NCI-H187 treated with DMSO at 0.1 percent for 48 hours (cell line): ENCODE measurements at places on chromosomes 7 and 10.

DNA sequence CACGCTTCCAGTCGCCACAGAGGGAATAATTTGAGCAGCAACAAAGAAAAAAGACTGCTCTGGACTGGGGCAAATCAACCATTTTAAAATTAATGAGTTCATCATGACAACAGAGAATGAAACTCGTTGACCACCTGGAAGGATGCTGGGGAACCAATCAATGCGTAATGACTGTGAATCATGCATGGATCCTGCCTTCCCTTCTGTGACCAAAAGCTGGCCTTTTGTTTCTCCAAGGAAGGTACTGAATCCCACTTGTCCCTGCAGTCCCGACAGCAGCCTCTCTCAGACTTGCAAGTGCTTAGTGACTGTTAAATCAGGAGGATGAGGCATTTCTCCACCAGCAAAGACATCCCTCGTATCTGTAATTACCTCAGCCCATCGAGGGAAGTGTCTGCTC is 68.0 kb upstream of the TNS3 start:
- no peak for DNase-seq

DNA sequence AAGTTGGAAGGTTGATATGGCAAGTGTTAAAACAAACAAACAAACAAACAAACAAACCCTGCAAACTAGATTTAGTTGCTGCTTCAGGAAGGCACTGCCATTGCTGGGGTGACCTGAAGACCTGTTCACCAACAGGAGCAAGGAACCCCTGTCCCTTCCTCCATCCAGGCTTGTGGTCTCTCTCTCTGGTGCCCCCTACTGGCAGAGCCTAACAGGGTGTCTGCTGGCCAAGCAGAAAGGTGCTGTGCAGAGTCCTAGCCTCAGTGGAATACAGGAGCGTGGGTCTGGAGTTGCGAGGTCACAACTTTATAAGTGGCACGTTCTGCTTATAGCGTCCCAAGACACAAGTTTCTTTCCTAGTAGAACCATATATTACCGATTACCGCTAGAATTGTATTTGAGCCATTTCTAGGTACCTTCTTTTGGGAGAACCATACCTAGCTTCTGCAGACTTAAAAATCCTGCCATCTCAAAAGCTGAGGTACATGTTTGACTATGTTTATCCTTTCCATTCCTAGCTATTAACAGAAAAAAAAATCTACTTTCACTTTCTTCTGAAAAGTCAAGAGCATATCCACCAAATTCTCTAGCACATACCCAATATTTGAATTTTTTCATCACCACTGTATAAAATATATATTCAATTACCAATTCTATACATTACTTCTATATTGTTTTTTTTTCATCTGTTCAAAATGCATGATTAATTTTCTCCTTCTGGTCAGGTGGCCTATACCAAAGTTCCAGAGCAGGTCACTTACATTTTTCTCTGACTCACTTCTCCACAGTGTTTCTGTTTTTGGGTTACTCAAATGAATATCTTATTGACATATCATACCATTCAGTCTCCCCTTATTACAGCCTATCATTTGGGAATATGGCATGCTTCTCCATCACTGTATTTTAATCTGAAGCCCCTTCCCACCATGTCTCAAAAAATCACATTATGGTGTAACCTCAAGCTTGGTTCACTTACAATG is 29.1 kb upstream of the CALD1 start:
- no peak for DNase-seq

DNA sequence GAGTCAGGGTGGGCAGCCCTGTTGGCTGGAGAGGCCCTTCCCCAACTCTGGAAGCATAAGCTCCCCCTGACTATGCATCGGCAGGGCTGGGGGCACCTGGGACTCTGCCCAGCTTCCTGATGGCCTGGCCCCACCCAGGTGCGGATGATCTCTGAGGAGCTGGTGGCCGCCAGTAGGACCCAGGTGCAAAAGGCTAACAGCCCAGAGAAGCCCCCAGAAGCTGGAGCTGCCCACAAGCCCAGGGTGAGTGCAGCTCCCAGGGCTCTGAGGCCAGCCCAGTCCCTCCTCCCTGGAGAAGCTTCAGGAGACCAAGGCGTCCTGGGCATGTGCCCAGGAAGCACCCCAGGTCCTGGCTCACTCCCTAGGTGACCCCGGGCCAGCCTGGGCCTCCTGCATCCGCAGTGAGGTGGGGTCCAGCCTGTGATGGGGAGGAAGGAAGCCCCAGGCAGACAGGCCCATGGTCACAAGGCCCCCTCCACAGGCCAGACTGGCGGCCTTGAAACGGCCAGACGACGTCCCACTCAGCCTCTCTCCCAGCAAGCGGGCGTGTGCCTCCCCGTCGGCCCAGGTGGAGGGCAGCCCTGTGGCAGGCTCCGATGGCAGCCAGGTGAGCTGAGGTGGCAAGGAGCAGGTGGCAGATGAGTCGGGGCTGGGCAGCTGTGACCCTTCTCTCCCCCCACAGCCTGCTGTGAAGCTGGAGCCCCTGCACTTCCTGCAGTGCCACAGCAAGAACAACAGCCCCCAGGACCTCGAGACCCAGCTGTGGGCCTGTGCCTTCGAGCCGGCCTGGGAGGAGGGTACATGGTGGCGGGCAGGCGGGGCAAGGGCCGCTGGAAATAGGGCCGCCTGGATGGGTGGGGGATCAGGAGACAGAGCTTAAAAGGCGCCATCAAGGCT is 3.0 kb downstream of the LRWD1 start:
- DNase-seq: no peak

DNA sequence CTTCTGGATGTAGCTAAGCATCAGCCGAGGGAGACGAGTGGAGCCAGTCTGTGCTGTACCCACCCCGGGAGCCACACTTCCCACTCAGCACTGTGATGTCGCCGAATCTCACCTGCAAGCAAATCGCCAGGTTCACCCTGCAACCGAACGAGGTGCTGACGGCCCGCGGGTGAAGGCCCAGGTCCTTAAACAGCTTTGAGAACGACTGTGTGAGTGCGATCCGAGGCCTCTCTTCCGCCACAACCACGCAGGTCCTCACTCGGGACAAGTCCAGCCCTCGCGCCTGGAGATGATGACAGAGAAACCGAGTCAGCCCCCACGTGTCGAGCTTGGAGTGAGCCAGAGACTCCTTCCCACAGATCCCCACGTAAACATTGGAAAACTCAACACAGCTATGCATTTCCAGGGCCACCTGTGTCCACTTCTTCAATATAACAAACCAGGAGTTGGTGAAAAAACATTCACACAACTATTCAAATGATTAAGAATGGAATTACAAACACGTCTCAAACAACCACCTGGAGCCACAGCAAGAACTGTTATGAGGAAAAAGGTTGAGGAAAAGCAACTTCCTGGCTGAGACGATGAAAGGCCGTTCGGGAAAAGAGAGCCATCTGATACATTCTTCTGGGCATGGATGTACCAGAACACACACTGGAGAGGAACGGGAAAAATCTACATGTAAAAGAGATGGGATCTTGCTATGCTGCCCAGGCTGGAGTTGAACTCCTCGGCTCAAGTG is 191.8 kb downstream of the ZMYND11 start:
- DNase-seq: no peak

GRCh38 chr7:44368455-44368854 is 43.1 kb upstream of the CAMK2B start:
- DNase-seq: no peak

DNA sequence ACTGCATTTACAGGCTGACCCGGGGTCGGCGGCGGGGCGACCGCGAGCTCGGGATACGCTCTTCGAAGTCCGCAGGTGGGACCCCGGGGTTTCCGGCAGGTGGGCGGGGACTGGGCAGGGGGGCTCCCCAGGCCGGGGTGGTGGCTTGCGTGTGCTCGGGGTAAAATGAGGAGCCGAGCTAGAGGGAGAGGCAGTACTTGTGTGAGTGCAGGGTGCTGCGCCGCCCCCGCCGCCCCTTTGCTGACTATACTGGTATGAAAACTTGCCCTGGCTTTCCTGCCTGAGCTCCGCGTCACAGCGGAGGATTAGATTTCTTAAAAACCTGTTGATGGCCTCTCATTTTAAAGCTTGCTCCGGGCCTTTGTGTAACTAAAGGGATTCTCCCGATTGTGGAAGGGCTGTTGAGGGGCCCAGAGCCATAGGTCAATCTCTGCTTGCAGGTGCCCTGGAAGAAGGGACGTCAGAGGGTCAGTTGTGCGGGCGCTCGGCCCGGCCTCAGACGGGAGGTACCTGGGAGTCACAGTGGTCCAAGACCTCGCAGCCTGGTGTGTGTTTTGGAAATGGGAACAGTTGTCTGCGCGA is 488 bp downstream of the ARMC10 start:
- DNase-seq: no peak

- no peak for DNase-seq
These were observed 57.4 kb downstream of the HIBADH start for GRCh38 chr7:27605283-27605682.

GRCh38 chr10:75839020-75839419 is 407.6 kb downstream of the LRMDA start:
- no peak for DNase-seq

- no peak for DNase-seq
These were observed 183.2 kb upstream of the LYZL1 start for GRCh38 chr10:29105516-29106215.

DNA sequence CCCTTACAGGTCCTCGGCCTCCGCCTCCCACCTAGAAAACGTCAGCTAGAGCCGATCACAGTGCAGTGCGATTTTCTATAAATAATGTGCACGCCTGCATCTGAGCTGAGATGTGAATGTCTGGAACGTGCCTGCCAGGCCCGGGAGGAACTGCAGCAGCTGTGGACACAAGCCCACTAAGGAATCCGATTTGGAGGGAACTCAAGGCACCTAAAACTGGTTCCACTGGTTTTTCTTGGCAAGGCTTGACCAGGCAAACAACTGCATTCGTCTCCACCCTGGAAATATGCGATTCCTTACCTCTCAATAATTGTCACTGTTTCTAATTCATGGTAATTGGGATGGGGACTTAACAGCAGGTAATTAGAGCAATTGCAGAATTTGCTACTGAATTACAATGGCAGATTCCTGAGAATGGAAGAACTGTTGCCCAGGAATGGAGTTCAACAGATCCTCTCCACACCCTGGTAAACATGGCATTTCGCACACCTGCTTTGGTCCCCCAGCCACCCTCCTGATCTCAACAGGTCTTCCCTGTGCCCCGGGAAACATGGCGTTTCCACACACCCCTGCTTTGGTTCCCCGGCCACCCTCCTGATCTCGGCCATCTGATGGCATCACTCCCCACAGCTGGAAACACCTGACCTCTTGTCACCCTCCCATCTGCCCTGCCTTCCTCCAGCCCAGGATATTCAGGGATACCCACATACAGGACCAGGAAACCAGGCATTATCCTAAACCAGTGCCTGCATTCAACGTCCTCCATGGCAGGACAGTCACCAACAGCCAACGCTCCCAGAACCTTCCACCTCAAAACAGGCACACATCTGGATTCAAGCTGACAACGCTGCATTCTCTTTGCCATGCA is 76.0 kb downstream of the DIP2C start:
- DNase-seq: no peak

DNA sequence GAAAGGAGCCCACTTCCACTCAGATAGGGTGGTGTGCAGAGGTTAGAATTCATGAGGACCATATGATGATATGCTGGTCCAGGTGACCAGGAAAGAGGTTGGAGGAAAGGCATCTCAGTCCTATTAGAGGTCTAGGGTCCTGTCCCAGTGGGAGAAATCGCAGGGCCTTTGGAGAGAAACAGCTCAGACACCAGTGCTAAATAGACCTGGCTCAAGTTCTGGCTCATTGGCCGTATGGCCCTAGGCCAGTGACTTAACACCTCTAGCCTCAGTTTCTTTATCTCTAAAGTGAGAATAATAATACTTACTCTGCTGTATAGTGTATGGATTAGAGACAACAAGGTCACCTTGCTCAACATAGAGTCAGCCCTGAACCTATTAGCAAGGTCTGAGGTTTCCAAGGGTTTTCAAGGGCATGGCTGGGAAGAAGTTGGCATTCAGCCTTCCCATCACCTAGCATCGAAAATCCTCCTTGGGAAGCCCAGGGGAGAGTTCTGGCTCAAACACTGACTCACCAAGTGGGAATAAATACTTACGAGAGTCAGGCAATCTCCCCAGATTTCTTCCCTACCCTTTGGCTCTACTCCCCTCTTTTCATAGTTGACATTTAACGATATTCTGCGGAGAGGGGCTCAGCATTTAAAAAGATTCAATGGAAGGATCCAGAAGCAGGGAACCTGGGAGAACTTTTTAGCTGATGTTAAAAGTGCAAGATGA is 473.1 kb upstream of the PODXL start:
- DNase-seq: no peak

- no peak for DNase-seq
These were observed 3.9 kb downstream of the MYL10 start for GRCh38 chr7:101625031-101625791.

DNA sequence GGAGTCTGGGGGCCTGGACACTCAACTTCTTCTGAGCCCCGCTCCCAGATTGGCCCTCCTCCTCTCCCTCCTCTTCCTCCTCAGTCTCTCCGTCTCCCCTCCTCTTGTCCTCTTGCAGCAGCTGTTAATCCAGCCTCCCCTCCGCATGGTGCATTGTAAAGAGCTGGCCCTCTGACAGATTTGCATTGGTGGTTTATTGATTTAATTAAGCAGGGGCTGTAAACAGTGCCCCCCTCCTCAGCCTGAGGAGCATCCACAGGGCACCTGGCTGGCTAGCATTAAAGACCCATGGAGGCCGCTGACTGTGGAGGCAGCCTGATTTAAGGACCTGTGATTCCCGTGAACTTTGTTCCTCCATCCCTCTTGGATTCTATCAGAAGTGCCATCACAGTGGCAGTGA is 28.9 kb upstream of the PCBD1 start:
- no peak for DNase-seq

DNA sequence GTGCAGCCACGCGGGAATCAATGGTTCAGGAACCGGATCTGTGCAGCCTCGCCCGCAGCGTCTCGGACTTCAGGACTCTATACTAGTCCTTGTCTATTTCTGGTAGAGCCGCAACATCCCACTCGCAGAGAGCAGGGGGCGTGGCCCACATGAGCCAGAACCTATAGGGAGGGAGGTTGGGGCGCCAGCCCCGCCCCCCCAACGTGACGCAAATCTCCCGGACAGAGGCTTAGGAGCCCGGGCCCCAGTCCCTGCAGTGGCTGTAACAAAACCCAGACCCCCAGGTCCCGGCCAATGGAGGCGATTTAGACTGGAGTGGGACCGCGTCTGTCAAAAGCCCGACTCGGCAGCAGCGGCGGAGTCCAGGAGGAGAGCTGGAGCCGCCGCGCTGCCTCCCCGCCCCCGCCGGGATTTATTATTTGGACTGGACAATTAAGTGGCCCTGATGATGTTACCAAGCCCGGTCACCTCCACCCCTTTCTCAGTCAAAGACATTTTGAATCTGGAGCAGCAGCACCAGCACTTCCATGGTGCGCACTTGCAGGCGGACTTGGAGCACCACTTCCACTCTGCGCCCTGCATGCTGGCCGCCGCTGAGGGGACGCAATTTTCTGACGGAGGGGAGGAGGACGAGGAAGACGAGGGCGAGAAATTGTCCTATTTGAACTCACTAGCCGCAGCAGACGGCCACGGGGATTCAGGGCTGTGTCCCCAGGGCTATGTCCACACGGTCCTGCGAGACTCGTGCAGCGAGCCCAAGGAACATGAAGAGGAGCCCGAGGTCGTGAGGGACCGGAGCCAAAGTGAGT is at the start of gene NKX2-3:
Gene NKX2-3, plus strand, starts transcription at position 256 of the 809 bp plus-strand sequence. Its CDS starts 190 bp downstream, at position 446.
- no peak for DNase-seq

GRCh38 chr7:142709921-142710320 is 39.4 kb upstream of the PRSS1 start:
- no peak for DNase-seq
